ENCODE measurements at places on chromosomes 2 and 18.

- DNase-seq, result no peak
These were observed 947 bp downstream of the ITSN2 start for GRCh38 chr2:24359129-24360049.

DNA sequence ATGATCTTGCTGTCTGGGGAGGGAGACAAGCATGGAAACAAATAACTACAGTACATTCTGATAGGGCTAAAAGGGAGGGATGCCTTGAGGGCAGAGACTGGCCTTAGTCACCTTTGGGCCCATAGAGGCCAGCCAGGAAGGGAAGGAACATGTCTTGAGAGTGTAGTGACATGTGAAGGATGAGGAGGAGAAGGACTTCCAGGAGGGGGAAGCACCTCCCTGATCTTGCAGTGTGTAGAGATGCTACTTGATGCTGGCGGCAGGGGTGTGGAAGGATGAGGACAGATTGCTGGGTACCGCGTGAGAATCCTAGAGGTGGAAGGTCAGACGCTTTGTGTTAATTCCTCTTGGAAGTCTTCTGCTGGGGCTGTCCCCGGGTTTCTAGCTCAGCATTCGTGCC, 13.1 kb downstream of the TET3 start:
- DNase-seq, result no peak

DNA sequence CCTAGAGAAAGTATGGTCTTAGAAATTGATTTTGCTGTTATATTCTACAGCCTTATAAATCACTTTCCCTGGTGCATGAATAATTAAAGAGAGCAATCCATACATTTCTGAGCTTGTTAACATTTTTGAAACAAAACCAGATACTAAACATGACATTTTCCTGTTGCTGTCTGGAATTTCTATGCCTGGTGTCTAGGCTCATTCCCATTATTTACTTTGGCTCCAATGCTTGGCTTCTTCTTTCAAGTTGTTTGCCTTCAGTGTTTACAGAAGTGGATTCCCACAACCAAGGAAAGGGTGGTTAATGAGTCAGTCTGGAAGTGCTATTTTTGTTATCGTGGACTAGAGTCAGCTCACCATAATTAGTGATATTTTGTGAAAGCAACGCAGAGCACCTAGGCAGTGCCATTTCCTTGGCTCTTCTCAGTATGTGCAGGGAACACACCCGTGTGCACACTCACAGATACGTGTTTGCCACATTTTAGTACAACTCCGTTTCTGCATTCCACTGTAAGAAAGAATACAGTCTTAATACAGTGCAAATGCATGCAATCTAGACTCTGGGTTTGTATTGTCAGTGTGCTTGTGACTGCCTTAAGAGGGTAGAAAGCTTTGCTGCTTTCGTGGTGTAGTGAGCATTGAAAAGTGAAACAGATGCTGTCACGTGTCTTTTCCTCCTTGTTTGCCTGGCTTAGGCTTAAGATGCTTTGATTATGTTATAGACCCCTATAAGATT, 185.0 kb upstream of the RASGRP3 start:
- DNase-seq, result peak; percentile 33

DNA sequence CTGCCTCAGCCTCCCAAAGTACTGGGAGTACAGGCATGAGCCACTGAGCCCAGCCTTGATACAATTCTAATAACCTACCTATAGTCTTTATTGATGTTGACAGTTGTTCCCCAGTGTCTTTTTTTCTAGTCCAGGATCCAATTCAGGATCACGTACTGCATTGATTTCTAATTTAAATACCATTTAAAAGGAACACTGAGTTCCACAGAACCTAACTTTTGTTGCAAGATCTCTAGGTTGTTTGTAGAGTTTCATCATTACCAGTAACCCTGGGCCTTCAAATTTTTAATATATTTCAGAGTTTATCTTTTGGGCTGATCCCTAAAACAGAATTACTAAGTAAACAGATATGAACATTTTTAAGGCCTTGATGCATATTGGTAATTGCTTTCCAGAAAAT, 21.1 kb upstream of the TMBIM1 start:
- DNase-seq, result no peak

GRCh38 chr2:127080938-127081755, 25.8 kb downstream of the BIN1 start:
- DNase-seq, result no peak

DNA sequence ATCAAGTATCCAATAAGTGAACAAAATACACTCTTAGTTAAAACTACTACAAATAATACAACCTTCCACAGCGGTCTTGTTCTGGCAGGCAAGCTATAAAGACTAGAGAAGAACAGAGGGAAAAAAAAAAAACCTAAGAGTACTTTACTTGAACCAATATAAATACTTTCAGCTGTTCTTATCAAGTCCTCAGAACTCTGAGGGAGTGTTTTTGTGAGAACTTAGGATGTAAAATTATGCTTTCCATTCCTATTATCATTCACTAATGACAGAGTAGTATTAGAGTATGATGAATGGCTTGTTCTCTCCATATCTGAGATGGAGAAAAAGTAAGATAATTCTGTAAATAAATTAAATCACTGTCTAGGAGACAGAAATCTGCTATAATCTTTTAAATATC, 68.3 kb downstream of the ATL2 start:
- DNase-seq, result no peak

- DNase-seq, result no peak
These were observed 10.3 kb downstream of the TUBB6 start for GRCh38 chr18:12318334-12318697.
